ENCODE measurements at places on chromosomes 1 and 21.

DNA sequence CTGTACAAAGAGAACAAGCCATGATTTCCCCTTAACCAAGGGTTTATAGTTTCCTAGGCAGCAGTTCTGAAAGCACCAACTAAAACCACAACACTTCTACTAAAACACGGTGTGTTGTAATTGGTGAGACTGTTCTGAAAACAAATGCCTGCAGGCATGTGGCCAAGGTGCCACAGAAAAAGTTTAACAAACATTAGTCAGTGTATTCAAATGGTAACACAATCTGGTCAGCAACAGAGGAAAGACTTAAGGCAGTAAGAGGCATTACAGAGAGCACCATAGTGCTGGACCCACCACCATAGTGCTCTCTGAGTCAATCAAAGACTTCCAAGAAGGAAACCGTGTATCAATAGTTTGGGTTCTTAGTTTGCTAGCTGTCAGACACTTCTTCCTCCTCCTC is 16.7 kb downstream of the SNIP1 start:
- peak; percentile 69 for DNase-seq

- DNase-seq, result no peak
These were observed 21.4 kb downstream of the OPRD1 start for GRCh38 chr1:28833381-28833780.

DNA sequence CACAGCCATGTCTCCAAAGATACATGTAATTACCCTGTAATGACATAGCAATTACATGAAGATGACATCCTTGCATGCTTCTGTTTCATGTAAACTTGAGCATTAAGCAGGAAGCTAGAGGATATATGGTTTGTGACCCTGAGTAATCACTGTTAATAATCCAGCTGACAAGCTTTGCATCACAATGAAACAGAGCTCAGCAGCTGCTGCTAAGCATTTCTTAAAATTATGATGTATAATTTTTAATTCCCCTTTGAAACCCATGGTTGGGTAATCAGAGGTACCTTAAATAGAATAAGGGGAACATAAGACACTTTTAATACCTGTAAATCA is 293.5 kb downstream of the NTNG1 start:
- DNase-seq, result no peak

DNA sequence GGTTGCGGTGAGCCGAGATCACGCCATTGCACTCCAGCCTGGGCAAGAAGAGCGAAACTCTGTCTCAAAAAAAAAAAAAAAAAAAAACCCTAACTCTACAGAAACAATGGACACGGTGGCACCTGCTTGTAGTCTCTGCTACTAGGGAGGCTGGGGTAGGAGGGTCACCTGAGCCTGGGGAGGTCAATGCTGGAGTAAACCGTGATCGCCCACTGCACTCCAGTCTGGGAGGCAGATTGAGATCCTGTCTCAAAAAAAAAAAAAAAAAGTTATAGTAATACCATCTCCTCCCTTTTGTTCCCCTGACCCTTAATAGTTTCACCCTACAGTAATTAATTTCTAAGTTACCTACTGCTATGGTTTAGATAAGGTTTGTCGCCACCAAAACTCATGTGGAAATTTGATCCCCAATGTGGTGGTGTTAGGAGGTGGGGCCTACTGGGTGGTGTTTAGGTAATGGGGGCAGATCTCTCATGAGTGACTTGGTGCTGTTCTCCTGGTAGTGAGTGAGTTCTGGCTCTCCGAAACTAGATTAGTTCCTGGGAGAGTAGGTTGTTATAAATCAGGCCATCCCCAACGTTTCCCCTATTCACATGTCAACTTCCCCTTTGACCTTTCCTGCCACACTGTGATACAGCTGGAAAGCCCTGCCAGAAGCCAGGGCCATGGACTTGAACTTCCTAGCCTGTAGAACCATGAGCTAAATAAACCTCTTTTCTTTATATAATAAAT is 9.8 kb downstream of the FBXO42 start:
- DNase-seq, result no peak

DNA sequence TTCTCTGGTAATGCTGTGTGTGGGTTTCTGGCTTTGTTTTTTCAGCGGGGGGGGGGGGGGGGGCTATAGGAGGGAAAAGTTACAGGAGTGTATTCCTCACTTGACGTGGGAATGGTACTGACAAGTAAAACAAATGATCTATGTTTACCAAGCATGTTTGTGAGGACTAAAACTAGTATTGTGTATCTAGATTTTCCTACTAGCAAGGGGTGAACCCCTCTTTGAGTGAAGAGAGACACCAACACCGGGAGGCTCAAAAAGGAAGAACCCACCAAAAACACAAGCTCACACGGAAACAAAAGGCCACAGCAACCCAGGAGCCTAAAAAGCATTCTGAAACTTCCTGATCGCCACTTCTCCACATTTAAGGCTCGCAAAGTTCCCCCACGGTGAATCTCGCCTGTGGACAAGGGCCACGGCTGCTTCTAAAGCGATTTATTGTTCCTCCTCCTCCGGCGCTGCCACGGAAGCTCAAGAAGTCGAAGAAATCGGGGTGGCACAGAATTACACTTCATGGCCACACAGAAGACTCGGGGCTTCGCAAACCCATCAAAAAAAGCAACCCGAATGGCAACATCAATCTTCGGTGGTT is 703 bp downstream of the PUM1 start:
- DNase-seq, result peak; percentile 7

GRCh38 chr1:72397786-72398185 is 115.4 kb upstream of the NEGR1 start:
- peak; percentile 68 for DNase-seq

GRCh38 chr1:161738627-161739287 is 10.8 kb upstream of the DUSP12 start:
- DNase-seq, result peak; percentile 67

DNA sequence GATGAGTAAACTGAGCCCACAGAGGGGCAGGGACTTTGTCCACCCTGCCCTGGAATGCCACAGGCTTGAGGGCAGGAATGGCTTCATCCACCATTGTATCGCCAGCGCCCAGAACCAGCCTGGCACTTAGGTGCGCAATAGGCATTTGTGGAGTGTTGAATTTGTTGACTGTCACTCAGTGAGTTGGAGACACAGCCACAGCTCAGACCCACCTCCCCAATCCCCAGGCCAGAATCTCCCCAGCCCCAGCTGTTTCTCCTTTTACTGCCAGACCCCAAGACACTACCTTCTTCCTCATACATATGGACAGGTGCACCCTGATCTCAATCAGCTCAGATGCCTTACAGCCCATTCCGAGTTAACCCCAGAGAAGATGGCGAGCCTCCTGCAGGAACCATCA is 674.5 kb downstream of the MATN1 start:
- DNase-seq, result no peak

DNA sequence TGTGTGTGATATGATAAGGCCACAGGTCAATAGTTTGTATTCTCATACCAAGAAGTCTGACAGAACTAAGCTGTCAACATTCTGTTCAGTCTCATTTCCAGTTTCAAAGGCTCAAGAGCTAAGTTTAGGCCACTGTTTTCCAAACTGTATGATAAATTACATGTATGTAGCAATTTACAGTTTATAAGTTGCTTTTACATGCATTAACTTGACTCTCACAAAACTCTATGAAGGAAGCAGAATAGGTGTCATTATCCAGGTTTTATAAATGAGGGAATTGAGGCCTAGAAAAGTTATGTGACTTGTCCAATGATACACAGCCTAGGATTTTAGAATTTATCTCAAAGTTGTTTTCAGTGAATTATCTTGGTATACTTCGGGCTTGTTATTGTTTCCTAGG is 23.4 kb downstream of the FMO5 start:
- no peak for DNase-seq

DNA sequence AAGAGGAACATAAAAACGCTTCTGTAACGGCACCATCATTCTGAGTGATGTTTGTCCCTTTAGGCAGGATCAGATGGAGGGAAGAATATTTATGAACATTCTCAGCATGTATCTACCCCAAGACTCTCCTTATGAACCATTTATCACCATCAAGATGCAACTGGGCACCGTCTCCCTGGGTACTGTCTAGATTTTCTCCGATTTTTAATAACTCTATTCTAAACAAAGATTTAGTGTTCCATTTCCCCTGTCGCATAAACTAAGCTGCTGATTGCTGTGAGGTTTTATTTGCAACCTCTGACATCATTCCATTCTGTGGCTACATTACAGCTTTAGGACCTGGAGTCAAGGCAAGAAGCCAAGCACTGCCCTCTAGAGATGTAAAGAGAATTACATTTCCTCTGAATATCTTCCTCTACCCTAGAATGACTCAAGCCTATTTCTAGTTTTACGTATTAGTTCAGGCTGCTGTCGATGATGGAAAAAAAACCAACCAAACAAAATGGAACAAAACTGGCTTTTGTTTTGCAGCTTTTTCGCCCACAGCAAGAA is 130.1 kb upstream of the MAP1LC3C start:
- peak; percentile 89 for DNase-seq

DNA sequence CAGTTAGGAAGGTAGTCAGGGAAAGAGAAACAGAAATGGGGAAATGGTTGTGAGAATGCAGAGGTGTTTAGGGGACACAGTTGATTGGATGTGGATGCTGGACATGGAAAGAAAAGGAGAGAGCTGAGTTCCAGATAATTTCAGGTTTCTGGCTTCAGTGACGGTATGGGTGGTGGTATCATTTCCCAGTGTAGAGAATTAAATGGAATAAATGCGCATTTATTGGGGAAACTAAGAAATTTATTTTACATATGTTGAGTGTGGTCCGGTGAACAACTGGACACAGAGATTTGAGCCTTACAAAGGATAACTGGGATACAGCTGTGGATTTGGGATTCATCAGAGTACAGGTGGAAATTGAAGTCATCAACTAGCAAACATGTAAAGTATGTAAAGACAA is 12.4 kb upstream of the ZNF281 start:
- DNase-seq, result no peak

GRCh38 chr21:42214921-42215320 is 4.0 kb upstream of the ABCG1 start:
- DNase-seq, result no peak

- DNase-seq, result peak; percentile 95
These were observed 4.4 kb upstream of the C2CD2 start for GRCh38 chr21:41957991-41958766.

DNA sequence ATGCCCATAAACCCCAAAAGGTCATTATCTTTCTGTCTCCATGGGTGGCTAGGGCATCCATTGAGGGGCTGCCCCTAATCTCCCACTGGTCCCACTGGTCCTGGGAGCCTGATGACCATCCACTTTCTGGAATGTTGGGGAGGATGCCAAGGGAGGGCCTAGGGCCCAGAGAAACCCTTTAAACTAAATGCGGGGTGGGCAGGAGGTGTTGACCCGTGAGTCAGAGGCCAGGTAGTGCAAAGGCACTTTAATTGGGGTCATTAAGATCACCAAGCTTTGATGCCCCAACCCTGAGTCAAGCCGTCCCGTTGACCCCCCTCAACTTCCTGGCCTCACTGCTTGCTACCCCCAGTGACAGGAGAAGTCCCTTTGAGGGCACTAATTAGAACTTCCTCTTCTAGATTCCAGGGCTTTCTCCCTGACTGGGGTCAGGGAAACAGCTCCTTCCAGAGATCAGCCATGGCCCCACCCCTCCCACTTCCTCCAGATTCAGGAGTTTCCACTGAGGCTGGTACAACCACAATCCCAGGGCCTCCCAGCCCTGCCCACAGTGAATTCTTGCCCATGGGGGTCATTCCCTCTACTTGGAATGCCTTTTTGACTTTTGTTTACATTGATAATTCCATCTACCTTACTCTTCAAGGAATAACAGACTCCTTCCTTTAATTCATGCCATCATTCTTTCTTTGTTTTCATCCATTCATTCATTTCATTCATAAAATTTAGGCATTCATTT is 15.5 kb upstream of the SERINC2 start:
- no peak for DNase-seq

DNA sequence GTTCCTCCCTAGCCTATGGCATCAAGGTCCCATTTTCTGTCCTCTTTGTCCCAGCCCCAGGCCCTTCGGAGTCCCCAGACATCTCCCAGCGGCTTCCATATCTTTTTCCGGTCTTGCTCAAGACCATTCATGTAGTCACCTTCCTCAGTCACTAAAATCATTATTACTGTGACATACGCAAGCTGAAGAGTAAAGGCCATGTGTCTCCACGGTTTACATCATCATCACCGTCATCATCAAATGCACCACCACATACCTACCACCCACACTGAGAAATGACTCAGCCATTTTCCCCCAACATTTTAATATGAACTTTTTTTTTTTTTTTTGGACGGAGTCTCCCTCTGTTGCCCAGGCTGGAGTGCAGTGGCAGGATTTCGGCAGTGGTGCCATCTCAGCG is 43.4 kb downstream of the FHAD1 start:
- peak; percentile 90 for DNase-seq

DNA sequence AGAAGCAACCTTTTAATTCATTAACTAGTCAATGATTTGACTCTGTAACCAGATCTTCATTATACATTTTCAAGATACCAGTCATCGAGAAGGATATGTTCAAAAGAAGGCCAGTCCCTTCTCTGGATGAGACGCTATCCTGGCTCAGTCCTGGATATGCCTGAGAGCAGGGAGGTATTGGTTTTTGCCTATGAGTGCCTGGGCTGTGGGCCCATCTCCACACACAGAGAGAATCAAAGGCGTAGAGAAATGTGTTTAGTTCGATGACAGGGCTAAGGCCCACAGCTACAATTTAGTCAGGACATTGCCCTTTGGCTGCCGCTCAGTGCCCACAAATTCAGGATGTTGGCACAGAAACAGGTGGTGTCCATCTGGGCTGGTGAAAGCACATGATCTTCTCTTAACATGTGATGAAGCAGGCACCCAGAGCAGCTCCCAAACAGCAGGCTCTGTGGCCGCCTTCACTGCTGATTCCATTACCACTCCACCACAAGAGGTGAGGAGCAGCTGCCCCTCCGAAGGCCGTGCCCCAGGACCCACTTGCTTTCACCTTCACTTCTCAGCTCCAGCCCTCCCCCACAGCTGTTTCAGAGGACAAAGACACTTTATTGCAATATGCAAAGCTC is 24.7 kb downstream of the ACKR1 start:
- peak; percentile 68 for DNase-seq
